ENCODE measurements at places on chromosomes 2 and 18.

- no peaks in the 10 kb centered on the region for H3K4me1 ChIP-seq
- H3K4me3 ChIP-seq, result no peak overlapping the region
- no peak overlapping the region for H3K27ac ChIP-seq
- no peak for DNase-seq
- no peaks in the 10 kb centered on the region for H3K36me3 ChIP-seq
Observed at GRCh38 chr2:234300932-234301823, 195.7 kb downstream of the ARL4C start.

DNA sequence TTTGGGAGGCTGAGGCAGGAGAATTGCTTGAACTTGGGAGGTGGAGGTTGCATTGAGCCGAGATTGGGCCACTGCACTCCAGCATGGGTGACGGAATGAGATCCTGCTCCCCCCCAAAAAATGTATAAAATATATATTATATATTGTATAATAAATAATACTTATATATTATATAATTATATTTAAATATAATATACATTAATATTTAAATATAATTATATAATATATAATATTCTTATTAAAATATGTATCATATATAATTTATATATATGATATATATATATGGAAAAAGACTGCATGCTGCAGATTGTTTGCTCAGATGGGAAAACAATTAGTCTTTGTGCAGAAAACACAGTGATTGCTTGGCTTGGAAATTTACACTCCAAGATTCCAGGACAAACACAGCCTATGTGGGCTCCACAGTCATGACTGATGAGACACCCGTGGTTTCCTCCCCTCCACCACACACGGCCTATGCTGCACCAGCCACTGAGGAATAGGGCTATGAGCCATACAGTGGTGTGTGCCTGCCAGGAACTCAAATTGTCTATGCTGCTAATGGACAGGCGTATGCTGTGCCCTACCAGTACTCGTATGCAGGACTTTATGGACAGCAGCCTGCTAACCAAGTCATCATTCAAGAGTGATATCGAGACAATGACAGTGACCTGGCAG lies 30.0 kb downstream of the PMAIP1 start:
- no peak overlapping the region for H3K27ac ChIP-seq
- no peak overlapping the region for H3K4me3 ChIP-seq
- H3K4me1 ChIP-seq, result no peaks in the 10 kb centered on the region
- H3K36me3 ChIP-seq, result no peaks in the 10 kb centered on the region

GRCh38 chr2:211401328-211401727 lies 844.9 kb downstream of the CPS1 start:
- no peak overlapping the region for H3K4me3 ChIP-seq
- DNase-seq, result no peak
- no peaks in the 10 kb centered on the region for H3K36me3 ChIP-seq
- H3K4me1 ChIP-seq, result no peaks in the 10 kb centered on the region
- no peak overlapping the region for H3K27ac ChIP-seq
- no peaks in the 10 kb centered on the region for H3K27me3 ChIP-seq

DNA sequence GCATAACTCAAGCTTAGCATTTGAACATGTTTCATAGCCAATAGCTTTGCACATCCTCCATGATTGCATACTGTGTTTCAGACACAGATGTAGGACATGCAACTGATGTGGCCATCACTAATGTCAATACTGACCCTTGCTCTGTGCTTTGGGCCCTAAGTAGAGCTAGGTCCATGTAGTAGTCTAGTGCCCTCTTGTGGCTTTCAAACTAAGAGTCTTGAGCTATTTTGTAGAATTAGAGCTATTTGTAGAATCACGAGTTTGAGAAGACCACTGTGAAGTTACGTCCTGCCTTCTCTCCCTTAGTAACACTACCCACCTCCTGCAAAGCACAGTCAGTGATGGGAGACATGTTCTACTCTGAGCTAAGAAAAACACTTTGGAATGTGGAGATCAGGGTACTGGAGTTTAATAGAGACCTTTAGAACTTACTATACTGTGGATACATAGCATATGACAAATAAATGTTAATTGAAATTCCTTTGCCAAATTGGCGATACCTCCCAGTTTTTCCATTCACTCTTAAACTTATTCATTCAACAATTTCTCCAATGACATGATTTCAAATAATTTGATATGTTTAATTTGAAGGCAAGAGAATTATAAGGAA lies 306.5 kb upstream of the TNP1 start:
- no peak for DNase-seq
- no peak overlapping the region for H3K27ac ChIP-seq
- H3K36me3 ChIP-seq, result no peaks in the 10 kb centered on the region
- H3K4me1 ChIP-seq, result no peaks in the 10 kb centered on the region

DNA sequence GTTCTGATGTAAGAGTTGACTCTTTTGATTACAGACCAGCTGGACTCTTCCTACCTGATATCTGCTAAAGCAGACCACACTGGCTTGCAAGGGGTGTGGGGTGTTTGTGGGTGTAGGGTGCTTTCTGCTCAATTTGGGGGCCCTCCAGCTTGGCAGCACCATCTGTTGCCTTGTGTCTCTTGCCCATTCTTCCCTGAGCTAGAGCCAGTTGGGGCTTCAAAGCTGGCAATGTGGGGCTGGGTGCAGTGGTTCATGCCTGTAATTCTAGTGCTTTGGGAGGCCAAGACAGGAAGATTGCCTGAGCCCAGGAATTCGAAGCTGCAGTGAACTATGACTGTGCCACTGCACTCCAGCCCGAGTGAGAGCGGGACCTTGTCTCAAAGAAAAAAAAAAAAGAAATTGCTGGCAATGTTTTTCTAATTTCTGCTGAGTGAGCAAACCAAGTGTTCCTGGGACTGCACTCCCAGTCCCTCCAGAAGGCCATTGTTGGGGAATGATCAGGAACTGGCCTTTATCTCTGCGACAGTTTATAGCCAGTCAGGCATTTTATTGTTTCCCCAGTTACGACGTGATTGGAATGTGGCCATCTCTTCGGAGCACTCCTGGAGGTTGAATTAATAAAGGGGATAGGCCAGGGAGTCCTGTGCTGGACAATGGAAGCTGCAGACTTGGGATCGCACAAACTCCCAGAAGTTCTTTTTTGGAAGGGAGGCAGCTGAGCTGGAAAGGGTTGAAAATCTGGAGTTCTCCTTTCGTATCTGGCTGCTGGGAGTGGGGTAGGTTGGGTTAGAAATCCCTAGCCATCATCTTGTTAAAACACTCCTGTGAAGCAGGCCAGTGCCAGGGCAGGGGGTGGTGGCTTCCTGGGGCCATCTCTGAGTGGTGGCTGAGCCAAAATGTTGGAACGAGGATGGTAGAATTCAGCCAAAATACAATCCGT lies 57.2 kb downstream of the LIPG start:
- DNase-seq, result no peak
- no peak overlapping the region for H3K4me3 ChIP-seq
- no peaks in the 10 kb centered on the region for H3K27me3 ChIP-seq
- H3K4me1 ChIP-seq, result no peaks in the 10 kb centered on the region
- no peak overlapping the region for H3K27ac ChIP-seq

DNA sequence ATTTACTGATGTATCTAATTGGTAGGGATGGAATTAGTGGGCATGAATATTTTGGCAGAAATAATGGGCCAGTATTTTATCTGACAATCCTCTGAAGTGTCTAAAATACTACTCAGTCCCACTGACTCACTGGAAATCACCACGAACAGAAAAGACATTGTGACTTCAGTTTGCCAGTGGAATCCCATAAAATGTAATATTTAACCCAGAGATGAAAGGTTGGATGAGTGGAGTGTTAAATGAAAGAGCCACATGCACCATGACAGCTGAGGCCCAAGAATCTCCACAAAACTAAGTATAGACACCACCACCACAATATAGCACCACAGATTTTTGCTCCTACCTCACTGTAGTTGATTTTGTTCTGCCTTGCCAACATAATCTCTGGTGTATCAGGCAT lies 103.9 kb downstream of the NEB start:
- H3K27ac ChIP-seq, result no peak overlapping the region
- DNase-seq, result no peak
- no peaks in the 10 kb centered on the region for H3K36me3 ChIP-seq

DNA sequence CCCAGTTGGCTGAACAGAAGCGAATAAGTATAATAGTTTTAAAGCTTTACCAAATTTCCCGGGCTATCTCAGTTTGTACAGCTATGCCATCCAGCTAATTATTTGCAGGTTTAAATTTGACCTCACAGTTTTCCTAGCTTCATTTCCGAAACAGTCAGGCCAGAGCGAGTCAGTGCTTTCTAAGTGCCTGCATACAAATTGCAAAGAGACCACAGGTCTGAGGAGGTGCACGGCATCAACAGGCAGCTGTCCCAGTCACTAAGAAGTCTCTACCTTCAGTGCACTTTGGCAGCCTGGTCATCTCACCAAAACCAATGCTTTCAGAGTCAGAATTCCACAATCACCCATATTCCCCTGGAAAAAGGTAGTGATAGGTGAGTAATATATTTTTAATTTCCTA lies 51.9 kb downstream of the LAMA1 start:
- H3K27ac ChIP-seq, result no peak overlapping the region
- no peaks in the 10 kb centered on the region for H3K27me3 ChIP-seq
- DNase-seq, result no peak
- H3K4me3 ChIP-seq, result no peak overlapping the region

- H3K27me3 ChIP-seq, result no peaks in the 10 kb centered on the region
- no peaks in the 10 kb centered on the region for H3K4me1 ChIP-seq
- H3K36me3 ChIP-seq, result no peaks in the 10 kb centered on the region
- DNase-seq, result no peak
- no peak overlapping the region for H3K27ac ChIP-seq
- H3K4me3 ChIP-seq, result no peak overlapping the region
Observed at GRCh38 chr2:231050018-231050901, 6.4 kb upstream of the PSMD1 start.

DNA sequence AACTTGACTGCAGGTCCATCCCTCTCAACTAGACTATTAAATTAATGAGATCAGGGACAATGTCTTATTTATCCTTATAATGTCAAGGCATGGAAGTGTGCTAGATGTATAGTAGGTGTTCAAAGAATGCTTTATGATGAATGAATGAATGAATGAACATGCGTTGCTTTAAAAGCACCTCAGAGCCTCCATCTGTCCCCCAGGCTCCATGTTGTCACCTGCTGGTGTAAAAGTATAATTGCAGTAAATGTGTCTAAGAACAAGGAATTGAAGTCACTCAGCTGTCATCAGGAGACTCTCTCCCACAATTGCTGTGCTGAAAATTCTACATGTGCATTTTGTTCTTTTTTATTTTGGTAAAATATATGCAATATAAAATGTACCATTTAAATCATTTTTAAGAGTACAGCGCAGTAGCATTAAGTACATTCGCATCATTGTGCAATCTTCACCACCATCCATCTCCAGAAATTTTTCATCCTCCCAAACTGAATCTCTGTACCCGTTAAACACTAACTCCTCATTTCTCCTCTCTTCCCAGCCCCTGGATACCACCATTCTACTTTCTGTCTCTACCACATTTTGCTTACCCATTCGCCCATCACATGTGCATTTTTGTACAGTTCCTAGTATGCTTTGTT lies 52.6 kb downstream of the GNAL start:
- no peak overlapping the region for H3K27ac ChIP-seq
- H3K27me3 ChIP-seq, result no peaks in the 10 kb centered on the region
- H3K4me1 ChIP-seq, result no peaks in the 10 kb centered on the region
- no peak overlapping the region for H3K4me3 ChIP-seq
- no peak for DNase-seq

DNA sequence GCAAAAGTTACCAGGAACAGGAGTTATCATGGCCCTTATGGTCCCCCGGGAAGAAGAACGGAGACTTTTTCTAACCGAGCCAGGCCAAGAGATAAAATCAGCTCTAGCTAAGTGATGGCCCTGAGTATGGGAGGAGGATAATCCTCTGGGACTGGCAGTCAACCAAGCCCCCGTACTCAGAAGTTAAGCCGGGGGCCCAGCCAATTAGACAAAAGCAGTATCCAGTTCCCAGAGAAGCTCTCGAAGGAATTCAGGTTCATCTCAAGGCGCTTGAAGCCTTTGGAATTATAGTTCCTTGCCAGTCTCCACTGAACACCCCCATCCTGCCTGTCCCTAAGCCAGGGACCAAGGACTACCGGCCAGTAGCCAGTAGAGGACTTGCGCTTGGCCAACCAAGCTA lies 365.3 kb upstream of the TCF4 start:
- H3K36me3 ChIP-seq, result no peaks in the 10 kb centered on the region
- no peak for DNase-seq
- H3K4me1 ChIP-seq, result no peaks in the 10 kb centered on the region
- no peak overlapping the region for H3K4me3 ChIP-seq
- no peaks in the 10 kb centered on the region for H3K27me3 ChIP-seq
- H3K27ac ChIP-seq, result no peak overlapping the region

- H3K4me3 ChIP-seq, result peak overlapping the region; percentile 67
- peak overlapping the region; percentile 85 for H3K27ac ChIP-seq
- no peaks in the 10 kb centered on the region for H3K27me3 ChIP-seq
- H3K36me3 ChIP-seq, result no peaks in the 10 kb centered on the region
Observed at GRCh38 chr2:55519938-55520885, 694 bp downstream of the CFAP36 start.

- peaks cover 1% of the 10 kb centered on the region for H3K4me1 ChIP-seq
- no peaks in the 10 kb centered on the region for H3K36me3 ChIP-seq
Observed at GRCh38 chr2:191923652-191923997, 76.7 kb upstream of the CAVIN2 start.

GRCh38 chr2:217735034-217735433 lies 267.8 kb downstream of the TNS1 start:
- no peak overlapping the region for H3K4me3 ChIP-seq
- no peaks in the 10 kb centered on the region for H3K27me3 ChIP-seq
- no peak overlapping the region for H3K27ac ChIP-seq

GRCh38 chr18:46176001-46176400 lies 71.8 kb downstream of the HAUS1 start:
- no peak overlapping the region for H3K27ac ChIP-seq
- DNase-seq, result no peak
- no peaks in the 10 kb centered on the region for H3K27me3 ChIP-seq
- no peaks in the 10 kb centered on the region for H3K4me1 ChIP-seq
- H3K4me3 ChIP-seq, result no peak overlapping the region

DNA sequence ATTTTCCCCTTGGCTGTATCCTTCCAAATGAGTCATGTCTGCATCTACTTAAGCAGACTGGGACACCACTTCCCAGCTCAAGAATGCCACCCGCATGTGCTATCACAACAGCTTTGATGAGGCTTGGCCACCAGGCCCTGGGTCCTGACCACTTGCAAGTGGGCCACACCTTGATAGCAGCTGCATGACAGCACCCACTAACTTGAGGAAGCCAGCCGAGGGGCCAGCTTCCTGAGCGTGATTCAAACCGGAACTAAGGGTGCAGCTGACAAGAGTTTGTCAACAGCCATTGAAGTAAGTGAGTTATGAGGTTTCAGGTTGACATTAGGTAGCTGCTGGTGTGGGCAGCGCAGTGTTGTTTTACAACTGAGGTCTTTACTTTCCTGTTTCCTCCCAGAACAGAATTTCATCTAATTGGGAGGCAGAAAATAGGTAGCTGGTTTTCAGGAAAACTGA lies 54.4 kb downstream of the EPHA4 start:
- peaks cover 7% of the 10 kb centered on the region for H3K4me1 ChIP-seq
- peak; percentile 52 for DNase-seq
- H3K4me3 ChIP-seq, result no peak overlapping the region
- H3K27ac ChIP-seq, result no peak overlapping the region
- no peaks in the 10 kb centered on the region for H3K27me3 ChIP-seq

- DNase-seq, result peak; percentile 81
- H3K27ac ChIP-seq, result no peak overlapping the region
- H3K27me3 ChIP-seq, result no peaks in the 10 kb centered on the region
- H3K4me1 ChIP-seq, result peaks cover 3% of the 10 kb centered on the region
- no peaks in the 10 kb centered on the region for H3K36me3 ChIP-seq
- no peak overlapping the region for H3K4me3 ChIP-seq
Observed at GRCh38 chr2:18987592-18988073, 370.8 kb downstream of the OSR1 start.

All from aorta (tissue), 5 donors.